ENCODE measurements at places on chromosomes 6 and 20.
A peak's percentile ranks its signal among the peaks of the same experiment; 100 is the strongest.

DNA sequence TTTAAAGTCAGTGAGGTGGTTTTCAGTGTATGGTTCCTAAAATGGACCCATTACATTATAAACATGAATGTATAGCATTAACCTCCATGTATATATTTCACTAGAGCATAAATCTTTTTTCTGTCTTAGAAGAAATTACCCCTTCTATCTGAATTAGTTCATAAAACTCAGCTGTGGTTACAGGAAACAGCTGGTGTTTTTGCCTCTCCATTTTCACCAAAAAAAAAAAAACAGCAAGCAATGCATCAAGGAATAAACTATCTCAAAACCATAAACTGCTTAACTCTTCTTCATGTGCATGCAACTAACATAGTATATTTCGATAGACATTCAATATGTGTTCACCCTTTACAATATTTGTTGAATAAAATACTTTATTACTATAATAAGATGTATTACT is 40.2 kb downstream of the MOXD1 start:
- no peak for DNase-seq

GRCh38 chr20:29300579-29301551 is 1956.6 kb upstream of the DEFB115 start:
- DNase-seq, result no peak

- DNase-seq, result peak; percentile 32
Observed at GRCh38 chr20:45406260-45407066, 1.6 kb upstream of the DBNDD2 start.

DNA sequence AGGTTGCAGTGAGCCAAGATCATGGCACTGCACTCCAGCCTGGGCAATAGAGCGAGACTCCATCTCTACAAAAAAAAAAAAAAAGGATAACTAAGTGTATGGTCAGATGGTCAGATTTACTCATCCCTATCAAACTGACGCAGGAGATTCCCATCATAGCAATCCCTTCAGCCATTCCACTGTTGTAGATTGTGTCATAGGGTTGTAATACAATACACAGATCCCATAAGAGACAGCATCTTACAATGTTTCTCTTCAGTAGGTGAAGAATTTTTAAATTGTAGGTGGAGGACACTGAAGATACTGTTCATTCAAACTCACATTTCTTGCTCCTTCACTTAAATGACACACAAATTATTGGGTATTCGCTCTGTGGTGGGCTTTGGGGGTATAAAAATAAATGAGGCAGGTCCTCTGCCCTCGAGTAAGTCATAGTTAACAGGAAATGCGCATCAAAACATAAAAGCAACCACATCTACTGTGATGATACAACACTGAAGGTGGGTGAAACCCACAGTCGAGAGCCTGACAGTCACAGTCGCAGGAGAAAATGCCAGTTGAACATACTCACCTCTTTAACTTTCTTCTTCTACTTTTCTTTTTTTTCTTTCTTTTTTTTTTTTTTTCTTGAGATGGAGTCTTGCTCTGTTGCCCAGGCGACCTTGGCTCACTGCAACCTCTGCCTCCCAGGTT is 205.5 kb downstream of the ZNF217 start:
- no peak for DNase-seq

DNA sequence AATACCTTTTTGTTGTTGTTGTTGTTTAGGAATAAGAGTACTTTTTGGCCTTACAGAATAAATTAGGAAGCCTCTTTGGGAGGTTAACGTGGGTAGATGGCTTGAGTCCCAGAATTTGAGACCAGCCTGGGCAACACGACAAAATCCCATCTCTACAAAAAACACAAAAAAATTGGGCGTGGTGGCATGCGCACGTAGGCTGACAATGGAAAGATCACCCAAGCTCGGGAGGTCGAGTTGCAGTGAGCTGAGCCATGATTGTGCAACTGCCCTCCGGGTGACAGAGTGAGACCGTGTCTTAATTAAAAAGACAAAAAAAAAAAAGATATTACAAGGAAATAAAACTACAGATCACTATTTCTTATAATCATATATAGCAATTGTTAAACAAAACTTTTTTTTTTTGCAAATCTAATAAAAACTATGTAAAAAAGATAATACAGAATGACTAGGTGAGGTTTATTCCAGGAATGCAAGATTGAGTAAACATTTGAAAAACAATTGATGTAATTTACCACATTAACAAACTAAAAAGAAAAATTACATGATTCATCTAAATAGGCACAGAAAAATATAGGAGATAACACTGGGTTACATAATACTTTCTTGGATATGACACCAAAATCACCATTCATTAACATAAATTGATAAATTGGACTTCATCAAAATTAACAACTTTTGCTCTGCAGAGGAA is 43.6 kb upstream of the ASCC3 start:
- DNase-seq, result no peak

GRCh38 chr20:46330072-46330763 is 21.9 kb upstream of the CDH22 start:
- no peak for DNase-seq

GRCh38 chr6:72683797-72684196 is 61.9 kb downstream of the KCNQ5 start:
- DNase-seq, result no peak

- DNase-seq, result no peak
Observed at GRCh38 chr6:11386323-11386722, 151.2 kb upstream of the TMEM170B start.

- DNase-seq, result no peak
Observed at GRCh38 chr20:1061484-1062221, 56.7 kb upstream of the PSMF1 start.

GRCh38 chr20:58691773-58692578 is 624 bp upstream of the NPEPL1 start:
- no peak for DNase-seq

- no peak for DNase-seq
Observed at GRCh38 chr20:50957276-50957675, 1.1 kb downstream of the DPM1 start.

- DNase-seq, result no peak
Observed at GRCh38 chr6:151022492-151022891, 157.0 kb downstream of the MTHFD1L start.

DNA sequence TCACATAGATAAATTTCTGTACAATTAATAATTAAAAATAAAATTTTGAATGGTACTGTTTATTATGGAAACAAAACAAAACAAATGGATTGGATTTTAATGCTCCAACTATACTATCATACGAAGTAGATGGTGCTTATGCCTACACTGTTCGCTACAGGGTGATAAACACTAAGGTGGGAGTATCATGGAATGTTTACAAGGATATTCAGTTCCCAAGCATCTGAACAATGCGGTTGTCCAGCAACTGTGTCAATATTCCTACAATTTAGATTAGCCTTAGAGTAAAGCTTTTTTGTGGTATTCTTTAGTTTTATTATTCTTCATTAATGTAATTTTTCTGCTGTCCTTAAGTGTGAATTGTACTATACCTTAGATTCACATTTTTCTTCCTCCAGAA is 105.1 kb downstream of the MMS22L start:
- DNase-seq, result no peak

- no peak for DNase-seq
Observed at GRCh38 chr6:148407372-148407771, 64.7 kb downstream of the SASH1 start.

DNA sequence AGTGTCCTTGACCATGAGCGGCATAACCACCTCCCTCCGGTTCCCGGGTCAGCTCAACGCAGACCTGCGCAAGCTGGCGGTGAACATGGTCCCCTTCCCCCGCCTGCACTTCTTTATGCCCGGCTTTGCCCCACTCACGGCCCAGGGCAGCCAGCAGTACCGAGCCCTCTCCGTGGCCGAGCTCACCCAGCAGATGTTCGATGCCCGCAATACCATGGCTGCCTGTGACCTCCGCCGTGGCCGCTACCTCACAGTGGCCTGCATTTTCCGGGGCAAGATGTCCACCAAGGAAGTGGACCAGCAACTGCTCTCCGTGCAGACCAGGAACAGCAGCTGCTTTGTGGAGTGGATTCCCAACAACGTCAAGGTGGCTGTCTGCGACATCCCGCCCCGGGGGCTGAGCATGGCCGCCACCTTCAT is 4.9 kb downstream of the TUBB1 start:
- DNase-seq, result no peak

- DNase-seq, result no peak
Observed at GRCh38 chr6:92176666-92177065, 1242.7 kb downstream of the EPHA7 start.

DNA sequence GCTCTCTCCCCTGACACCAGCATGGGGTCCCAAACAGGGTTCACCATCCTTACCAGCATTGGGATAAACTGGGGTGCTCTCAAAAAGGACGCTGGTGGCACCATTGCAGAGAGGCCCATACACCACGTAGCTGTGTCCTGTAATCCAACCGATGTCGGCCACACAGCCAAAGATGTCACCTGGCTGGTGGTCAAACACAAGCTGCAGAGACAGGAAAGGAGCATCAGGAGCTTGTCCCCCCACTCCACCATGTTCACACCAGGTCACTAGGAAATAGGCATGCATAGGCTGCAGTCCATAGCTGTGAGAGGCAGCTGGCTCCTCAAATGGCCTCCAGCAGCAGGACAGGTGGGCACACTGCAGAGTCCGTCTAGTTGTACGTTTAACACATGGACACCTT is 28.8 kb upstream of the APMAP start:
- no peak for DNase-seq

- no peak for DNase-seq
Observed at GRCh38 chr6:34672657-34673043, 23.9 kb downstream of the ILRUN start.

DNA sequence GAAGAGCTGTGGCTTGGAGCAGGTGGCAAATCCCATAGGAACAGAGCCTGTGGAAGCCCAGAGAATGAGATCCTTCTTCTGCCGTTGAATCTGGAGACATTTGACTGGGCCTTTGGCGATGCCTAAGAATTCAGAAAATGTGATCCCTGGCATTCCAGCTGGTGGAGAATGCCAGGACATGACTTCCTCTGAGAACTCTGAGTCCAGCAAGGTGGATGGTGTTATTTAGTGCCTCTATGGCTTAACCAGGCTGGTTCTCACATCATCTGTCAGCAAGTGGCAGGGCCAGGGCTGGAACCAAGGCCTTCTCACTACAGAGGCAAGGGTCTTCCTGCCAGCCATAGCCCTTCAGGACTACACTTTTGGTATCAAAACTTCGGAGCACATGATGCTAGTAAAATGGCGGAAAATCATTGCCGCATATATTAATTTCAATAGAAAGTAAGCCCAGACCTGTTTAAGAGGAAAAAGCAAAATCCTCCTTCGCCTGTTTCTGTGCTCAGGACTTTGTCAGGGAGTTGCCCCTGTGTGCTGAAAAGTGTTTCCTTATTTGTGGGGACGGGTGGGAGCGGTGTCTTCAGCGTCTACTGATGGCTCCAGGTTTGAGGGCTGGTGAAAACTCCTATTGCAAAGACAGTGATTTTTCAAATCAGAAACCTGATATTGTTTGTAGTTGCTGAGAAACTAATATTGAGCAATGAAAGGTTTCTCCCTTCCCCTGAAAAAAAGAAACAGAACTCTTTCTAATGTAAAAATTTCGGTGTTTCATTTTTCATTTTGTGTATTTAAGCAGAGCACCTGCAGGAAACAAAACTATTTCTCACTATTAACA is 23.9 kb downstream of the DUSP22 start:
- DNase-seq, result no peak

GRCh38 chr6:19988555-19988954 is 151.4 kb downstream of the ID4 start:
- no peak for DNase-seq

DNA sequence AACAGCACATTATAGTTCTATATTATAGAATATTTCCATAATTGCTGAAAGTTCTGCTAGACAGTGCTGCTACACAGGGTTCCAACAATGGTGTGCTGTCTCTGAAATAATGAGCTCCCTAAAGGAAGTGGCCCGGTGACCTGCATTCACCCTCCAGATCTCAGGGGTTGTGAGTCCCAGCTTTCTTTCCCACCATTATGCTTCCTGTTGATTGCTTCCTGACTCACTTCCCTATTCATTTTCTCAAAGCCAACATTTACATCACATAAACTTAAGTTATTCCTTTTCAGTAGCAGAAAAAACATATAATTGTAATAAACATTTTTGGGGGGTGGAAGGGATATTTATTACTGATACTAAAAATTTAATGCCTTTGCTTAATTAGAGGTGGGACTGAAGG is 12.9 kb upstream of the CCN6 start:
- no peak for DNase-seq

GRCh38 chr6:9540534-9541126 is 874.2 kb downstream of the TFAP2A start:
- no peak for DNase-seq

DNA sequence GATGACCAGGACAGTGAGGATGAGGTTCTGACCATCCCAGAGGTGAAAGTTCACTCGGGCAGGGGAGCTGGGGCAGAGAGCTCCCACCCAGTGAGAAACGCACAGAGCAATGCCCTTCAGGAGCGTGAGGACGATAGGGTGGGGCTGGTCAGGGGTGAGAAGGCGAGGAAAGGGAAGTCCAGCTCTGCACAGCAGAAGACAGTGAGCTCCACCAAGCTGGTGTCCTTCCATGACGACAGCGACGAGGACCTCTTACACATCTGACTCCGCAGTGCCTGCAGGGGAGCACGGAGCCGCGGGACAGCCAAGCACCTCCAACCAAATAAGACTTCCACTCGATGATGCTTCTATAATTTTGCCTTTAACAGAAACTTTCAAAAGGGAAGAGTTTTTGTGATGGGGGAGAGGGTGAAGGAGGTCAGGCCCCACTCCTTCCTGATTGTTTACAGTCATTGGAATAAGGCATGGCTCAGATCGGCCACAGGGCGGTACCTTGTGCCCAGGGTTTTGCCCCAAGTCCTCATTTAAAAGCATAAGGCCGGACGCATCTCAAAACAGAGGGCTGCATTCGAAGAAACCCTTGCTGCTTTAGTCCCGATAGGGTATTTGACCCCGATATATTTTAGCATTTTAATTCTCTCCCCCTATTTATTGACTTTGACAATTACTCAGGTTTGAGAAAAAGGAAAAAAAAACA is 16.6 kb upstream of the SLC22A1 start:
- no peak for DNase-seq

GRCh38 chr20:41135187-41135887 is 2.0 kb upstream of the PLCG1 start:
- DNase-seq, result peak; percentile 43

GRCh38 chr6:128572294-128572693 is 51.9 kb upstream of the PTPRK start:
- no peak for DNase-seq

DNA sequence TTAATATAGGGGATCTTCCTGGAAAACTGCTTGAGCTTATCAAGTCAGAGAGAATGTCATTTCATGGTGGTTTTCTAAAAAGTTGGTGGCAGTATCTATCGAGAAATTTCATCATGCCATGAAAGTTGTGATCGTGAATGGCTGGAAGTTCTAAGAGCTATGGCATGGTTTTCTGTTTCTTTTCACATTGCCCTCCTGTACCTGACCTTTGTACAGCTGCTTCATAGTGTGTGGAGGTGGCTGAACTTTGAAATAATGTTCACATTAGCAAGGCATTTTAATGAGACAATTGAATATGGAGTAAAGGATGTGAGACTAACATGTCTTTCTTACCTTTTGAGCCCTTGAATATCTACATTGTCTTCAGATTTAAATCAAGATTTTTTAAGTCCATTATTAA is 278.2 kb upstream of the ID4 start:
- DNase-seq, result no peak

DNA sequence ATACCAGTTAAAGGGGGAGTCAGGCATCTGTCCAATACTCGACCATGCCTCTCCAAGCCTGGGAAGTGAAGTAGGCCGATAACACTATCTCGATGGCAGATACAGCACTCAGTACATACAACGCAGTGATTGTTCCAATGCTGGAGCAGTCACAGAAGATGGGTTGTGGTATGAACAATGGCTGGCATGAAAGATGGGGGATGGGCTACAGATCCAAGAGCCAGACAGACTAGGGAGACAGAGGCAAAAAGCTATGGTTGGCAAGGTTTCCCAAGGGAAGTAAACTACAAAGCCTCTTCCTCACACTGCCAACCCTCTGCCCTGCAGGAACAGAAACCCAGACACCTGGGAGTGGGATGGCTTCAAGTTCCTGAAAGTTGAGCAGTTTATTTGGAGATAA is 19.2 kb downstream of the FKBP1A start:
- DNase-seq, result no peak
